Diencephalon (tissue), 1 donor: ENCODE measurements at places on chromosomes 2 and 18. TPM values are rescaled to one million over a fixed set of nuclear protein-coding genes. Genes with fewer than 3 reads are reported as not detected.

The IL1RL1 gene
- total RNA-seq = 0.69 TPM

The CAVIN2 gene
- total RNA-seq = 5.3 TPM

The KCMF1 gene
- total RNA-seq = 42.0 TPM

The PCGF1 gene
- 9.5 TPM for total RNA-seq

The KCNJ3 gene
- total RNA-seq = 15.9 TPM

The LAMA3 gene
- 3.7 TPM for total RNA-seq

The ABCB11 gene
- 1.2 TPM for total RNA-seq

The MERTK gene
- 9.7 TPM for total RNA-seq

The COL4A4 gene
- total RNA-seq = 2.1 TPM

The SPEG gene
- total RNA-seq = 18.2 TPM

The RAX gene
- 0.23 TPM for total RNA-seq

The IL1F10 gene
- total RNA-seq = not detected

The CCDC74B gene
- 9.2 TPM for total RNA-seq
